Activated T-cell treated with anti-CD3 and anti-CD28 coated beads, Interleukin-2, amount 50 U/mL, for 4 hours (primary cell): ENCODE measurements at places on chromosomes 7 and 10. TPM values are rescaled to one million over a fixed set of nuclear protein-coding genes. Genes with fewer than 3 reads are reported as not detected.

Gene FAM20C
- 0.47 TPM for total RNA-seq

Gene PGAM2
- 0.24 TPM for total RNA-seq

DNA sequence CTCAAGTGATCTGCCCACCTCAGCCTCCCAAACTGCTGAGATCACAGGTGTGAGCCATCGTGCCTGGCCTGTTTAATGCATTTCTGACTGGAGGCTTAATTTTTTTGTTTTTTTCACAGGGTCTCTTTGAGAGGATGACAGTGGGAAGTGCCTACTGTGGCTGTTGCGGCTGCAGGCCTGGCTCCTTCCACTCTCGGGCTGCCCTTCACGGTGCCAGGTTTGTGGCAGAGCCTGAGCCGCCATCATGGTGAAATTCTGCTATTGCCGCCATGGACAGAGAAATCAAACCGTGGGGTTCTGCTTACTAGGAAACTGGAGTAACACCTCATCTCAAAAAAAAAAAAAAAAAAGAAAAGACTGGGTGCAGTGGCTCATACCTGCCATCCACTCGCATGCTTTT lies 142.7 kb downstream of the CAMK1D start:
- DNase-seq, result no peak

- DNase-seq, result no peak
Observed at GRCh38 chr10:131282961-131283360, 28.6 kb downstream of the TCERG1L start.

GRCh38 chr10:70494536-70494935 lies 16.0 kb downstream of the PALD1 start:
- DNase-seq, result no peak

- DNase-seq, result no peak
Observed at GRCh38 chr10:107434854-107435253, 270.3 kb upstream of the SORCS1 start.

GRCh38 chr7:150781103-150781502 lies 19.1 kb downstream of the TMEM176B start:
- no peak for DNase-seq

- no peak for DNase-seq
Observed at GRCh38 chr10:6396652-6397051, 183.4 kb downstream of the PRKCQ start.

DNA sequence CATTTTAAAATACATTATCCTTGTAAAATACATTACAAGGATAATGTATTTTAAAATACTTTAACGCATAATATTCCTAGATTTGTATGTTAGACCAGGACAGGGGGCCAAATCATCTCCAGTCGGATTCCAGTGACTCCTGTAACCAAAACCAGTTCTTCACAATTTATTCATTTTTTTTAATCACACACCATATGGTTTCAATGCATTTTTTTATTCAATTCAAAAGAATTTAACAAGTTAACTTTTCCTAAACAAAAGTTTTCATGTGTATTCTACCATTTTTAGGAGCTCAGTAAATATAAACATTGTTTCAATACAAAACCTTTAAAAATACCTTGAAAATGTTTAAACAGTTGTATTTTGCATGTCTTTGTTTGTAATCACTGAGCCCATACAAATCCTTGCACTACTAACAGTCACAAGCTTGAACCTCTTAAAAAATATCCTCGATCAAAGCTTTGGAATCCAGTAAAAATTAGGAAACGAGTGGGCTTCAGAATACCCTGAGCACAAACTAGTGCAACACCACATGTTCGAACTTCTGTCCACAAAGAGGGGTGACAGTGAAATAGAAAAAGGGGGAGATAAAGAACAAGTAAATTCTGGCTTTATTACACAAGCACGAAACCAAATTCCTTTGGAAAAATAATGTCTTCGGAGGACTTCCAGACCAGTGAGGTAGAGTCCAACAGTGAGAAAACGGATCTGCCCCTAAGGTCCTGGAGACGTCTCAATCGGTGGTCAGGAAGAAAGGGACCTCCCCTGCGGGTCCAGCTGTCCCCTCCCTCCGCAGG lies 1.6 kb downstream of the CCDC71L start:
- no peak for DNase-seq

- no peak for DNase-seq
Observed at GRCh38 chr7:93551063-93551895, 23.2 kb downstream of the CALCR start.
